ENCODE measurements at places on chromosomes 2 and 18.

DNA sequence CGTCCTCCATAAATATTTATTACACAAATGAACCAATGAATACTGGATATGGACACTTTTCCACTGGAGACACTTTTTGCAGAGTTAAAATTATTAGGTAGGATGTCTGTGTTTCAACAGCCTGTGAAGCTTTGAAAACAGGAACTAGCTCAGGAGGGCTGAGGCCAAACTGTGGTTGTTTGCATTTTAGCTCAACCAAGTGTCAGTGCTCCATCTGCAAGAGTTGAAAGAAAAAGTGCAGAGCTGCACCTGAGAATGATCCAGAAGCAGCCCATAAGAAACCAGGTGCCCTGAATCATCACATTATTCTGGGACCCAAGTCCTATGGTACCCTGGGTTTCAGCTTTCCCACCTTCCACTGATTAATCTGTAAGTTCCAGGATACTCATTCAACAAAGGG is 180.4 kb downstream of the TRIB2 start:
- DNase-seq, result peak; percentile 67

DNA sequence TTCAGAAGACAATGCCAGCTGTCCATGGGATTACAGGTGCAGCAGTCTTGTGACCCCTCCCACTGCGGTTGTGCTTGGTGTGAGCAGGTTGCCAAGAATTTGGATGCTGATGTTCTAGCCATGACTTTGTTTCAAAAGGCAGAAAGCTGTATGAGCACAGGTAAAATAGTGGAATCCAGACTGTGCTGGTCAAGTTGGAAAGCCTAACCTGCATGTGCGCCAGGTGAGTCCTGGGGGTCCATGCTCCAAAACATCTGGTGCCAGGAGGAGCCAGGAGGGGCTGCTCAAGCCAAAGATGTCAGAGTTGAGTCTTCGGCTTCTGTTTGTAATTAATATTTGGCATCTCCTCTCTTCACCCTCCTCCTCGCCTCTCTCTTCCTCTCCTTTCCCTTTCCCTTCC is 330.1 kb downstream of the MYCN start:
- no peak for DNase-seq

DNA sequence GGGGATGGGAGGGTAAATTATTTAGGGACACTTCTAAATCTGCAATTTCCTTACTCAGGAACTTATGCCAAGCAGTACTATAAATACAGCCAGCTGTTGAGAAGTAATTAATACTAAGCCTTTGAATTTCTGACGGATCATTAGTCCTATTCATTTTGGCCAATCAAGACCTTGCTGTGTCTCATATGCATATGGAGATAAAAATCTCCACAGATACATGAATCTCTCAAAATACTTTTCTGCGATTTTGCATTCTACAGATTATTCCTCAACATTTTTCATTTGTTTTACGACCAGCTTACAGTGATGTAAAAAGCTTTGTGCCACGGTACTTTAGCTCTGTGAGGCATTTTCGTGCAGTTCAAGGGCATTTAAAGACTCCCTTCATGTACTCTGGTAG is 16.7 kb downstream of the LANCL1 start:
- no peak for DNase-seq

GRCh38 chr2:195619590-195619989 is 37.4 kb upstream of the SLC39A10 start:
- DNase-seq, result no peak

- no peak for DNase-seq
Observed at GRCh38 chr2:222506230-222506935, 82.0 kb downstream of the SGPP2 start.

DNA sequence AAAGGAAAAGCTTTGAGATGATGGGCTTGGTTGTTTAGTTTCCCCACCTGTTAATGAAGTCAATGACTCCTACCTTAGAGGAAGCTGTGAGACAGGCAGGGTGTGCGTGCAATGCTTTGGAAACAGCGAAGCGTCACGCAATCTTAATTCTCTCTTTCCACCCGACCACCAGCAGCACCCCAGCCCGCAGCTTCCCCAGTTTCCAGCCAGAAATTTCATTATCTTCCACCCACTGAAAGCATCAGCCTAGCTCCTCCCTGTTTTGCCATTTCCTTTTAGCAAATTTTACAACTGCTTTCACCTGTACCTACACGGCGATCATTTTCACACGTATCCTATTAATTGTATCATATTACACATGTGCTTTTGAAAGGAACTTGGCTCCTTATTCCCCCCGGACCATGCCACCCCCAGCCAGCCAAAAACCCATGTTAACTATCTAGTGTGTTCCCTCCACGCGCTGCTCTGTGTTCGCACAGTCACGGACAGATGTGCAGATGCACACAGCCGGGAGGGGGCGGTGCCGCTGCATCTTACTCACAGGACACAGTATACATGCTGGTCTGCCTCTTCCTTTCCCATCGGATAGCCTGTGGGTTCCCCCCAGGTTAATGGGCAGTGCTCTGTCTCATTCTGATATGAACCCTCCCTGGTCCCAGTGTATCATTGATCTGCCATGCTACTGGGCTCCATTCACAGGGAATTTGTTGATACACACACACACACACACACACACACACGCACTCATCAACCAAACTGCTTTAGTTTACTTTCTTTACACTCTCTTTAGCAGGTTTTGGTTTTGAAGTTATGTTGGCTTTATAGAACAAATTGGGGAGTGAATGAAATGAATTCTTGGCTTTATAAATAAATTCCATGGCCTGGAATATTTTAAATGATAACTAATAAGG is 22.4 kb downstream of the CYP27C1 start:
- peak; percentile 85 for DNase-seq

GRCh38 chr18:59265246-59265973 is 7.8 kb downstream of the RAX start:
- DNase-seq, result peak; percentile 79

Data from activated CD4-positive, alpha-beta T cell treated with anti-CD3 and anti-CD28 coated beads, Interleukin-2, amount 10 ng/mL, durations not matched to agents 24 days and 14 days (primary cell).